ENCODE measurements at places on chromosomes 4 and X. TPM values are rescaled to one million over a fixed set of nuclear protein-coding genes. Genes with fewer than 3 reads are reported as not detected.
A peak's percentile ranks its signal among the peaks of the same experiment; 100 is the strongest.

GRCh38 chr4:25674386-25674785 is 18.7 kb downstream of the SLC34A2 start:
- no peaks in the 10 kb centered on the region for H3K4me1 ChIP-seq
- DNase-seq = no peak
- H3K4me3 ChIP-seq = no peak overlapping the region
- H3K27me3 ChIP-seq = no peaks in the 10 kb centered on the region
- H3K36me3 ChIP-seq = no peaks in the 10 kb centered on the region

NLRP2B gene
- total RNA-seq = not detected

CYP4V2 gene
- total RNA-seq = 11.8 TPM

GPR34 gene
- total RNA-seq = 0.95 TPM

- no peak overlapping the region for H3K27ac ChIP-seq
- no peak for DNase-seq
- H3K27me3 ChIP-seq = no peaks in the 10 kb centered on the region
- H3K4me3 ChIP-seq = no peak overlapping the region
Measured at GRCh38 chr4:142386856-142387255, 459.2 kb downstream of the INPP4B start.

DNA sequence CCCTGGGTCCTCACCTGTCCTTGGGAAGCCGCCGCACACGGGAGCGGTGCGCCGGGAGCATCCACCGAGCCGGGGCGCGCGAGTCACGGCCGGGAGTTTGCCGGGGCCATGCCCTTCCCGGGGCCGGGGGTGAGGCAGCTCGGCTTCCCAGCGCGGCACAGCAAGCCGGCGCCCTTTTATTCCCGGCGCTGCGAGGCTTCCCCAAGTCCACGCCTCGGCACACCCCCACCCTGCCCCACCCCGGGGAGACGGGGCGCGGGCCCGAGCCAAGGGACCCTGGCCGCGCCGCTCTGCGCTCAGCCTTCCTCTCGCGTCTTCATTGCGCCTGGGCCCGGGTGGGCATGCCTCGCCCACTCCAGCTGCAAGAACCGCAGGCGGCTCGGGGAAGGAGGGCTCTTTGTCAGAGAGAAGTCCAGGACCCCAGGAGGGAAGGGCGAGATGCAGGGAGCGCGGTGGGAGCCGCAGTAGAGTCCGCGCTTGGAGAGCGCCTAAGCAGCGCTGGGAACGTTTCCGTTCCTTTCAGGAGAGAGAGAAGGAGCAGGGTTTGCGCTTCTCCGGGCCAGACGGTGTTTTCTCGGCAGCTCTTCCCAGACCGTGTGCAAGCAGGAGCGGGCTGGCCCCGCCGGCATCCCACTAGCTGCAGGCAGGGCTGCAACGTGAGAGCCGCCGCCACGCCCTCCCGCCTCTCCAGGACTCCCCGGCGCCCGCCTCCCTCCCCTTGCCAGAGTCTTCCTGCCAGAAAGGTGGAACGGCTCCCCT is at the start of gene MXRA5:
MXRA5 (minus strand) TSS at position 152 of the 759 bp plus-strand sequence. CDS start 2,819 bp downstream, outside the sequence.
- no peak within 1 kb of the TSS for H3K4me3 ChIP-seq
- H3K27ac ChIP-seq = no peak within 1 kb of the TSS
- no peak for DNase-seq
- H3K36me3 ChIP-seq = no peaks in the 10 kb centered on the region
- no peaks in the 10 kb centered on the region for H3K4me1 ChIP-seq

DNA sequence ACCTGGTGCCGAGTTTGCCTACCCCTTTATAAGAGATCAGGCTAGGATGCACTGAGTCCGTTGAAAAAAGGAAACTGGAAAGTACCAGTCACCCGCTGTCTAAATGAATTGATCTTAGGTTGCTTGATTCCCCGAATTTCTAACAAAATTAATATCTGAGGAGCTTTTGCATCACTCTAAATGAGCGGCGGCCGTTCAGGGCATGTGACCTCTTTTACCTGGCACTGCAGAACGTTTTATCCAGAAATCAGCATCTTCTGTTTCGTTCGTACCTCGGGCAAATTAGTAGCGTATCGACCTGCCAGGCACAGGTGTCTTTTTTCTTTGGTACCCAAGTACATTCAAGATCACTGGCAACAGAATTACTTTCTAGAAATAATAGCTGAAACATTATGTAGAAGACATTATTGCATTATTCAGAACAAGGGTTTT is 876 bp downstream of the KLHL2 start:
- peak overlapping the region; percentile 85 for H3K4me3 ChIP-seq
- H3K36me3 ChIP-seq = no peaks in the 10 kb centered on the region

BEND2 gene
- not detected for total RNA-seq

GRCh38 chr4:76558396-76559235 is 123.6 kb downstream of the SHROOM3 start:
- DNase-seq = no peak
- no peaks in the 10 kb centered on the region for H3K4me1 ChIP-seq
- peaks cover 4% of the 10 kb centered on the region for H3K27me3 ChIP-seq
- H3K4me3 ChIP-seq = no peak overlapping the region
- H3K27ac ChIP-seq = no peak overlapping the region

- no peaks in the 10 kb centered on the region for H3K4me1 ChIP-seq
- no peaks in the 10 kb centered on the region for H3K27me3 ChIP-seq
- H3K36me3 ChIP-seq = no peaks in the 10 kb centered on the region
- H3K27ac ChIP-seq = no peak overlapping the region
- DNase-seq = no peak
- no peak overlapping the region for H3K4me3 ChIP-seq
Measured at GRCh38 chr4:71392109-71392508, 53.3 kb downstream of the SLC4A4 start.

CYBB gene
- 3.0 TPM for total RNA-seq

DNA sequence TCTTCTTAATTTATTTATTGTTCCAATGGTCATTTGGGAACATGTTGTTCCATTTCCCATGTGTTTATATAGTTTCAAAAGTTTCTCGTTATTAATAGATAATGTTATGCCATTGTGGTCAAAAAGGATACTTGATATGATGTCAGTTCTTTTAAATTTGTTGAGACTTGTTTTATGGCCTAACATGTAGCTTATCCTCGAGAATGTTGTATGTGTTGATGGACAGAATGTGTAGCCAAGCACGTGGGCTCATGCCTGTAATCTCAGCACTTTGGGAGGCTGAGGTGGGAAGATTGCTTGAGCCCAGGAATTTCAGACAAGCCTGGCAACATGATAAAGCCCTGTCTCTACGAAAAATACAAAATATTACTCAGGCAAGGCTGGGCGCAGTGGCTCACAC is 168.5 kb upstream of the USP38 start:
- H3K36me3 ChIP-seq = no peaks in the 10 kb centered on the region
- no peak overlapping the region for H3K27ac ChIP-seq
- no peaks in the 10 kb centered on the region for H3K27me3 ChIP-seq
- no peak overlapping the region for H3K4me3 ChIP-seq
- no peak for DNase-seq
